ENCODE measurements at places on chromosomes 12 and 14.

DNA sequence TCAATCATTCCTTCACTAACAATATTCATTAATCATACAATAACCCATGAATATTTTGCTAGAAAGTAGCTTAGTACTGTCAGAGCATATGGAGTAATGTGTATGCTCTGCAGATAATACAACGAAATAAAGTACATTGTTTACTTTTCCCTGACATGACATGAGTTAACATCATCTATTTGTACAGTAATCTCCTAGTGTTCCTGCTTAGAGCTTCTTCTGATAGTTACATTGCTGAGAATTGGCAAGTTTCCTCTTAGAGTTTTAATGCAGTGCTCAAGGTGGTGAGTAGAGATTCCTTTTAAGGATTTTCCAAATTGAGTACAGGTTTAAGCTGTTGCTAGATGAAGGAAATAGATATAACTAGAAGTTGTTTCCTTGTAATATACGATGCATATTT, 164.5 kb upstream of the NPAS3 start:
- DNase-seq = no peak

GRCh38 chr14:96129128-96129736, 75.4 kb upstream of the BDKRB2 start:
- DNase-seq = no peak

DNA sequence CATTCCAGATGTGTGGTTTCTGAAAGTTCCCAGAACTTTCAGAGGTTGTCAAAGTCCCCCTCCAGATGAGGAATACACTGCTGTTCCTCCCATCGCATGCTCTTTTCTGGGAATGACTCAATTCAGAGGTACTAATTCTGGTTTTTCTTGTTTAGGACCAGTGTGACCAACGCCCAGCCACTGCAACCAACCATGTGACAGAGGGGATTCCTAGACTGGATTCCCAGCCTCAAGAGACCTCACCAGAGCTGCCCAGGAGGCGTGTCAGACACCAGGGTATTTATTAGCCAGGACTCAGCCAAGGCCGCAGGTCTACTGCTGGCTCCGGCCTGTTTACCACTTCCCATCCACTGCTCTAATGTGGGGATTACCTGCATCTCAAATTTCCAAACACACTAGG, 24.2 kb downstream of the TRAFD1 start:
- no peak for DNase-seq

DNA sequence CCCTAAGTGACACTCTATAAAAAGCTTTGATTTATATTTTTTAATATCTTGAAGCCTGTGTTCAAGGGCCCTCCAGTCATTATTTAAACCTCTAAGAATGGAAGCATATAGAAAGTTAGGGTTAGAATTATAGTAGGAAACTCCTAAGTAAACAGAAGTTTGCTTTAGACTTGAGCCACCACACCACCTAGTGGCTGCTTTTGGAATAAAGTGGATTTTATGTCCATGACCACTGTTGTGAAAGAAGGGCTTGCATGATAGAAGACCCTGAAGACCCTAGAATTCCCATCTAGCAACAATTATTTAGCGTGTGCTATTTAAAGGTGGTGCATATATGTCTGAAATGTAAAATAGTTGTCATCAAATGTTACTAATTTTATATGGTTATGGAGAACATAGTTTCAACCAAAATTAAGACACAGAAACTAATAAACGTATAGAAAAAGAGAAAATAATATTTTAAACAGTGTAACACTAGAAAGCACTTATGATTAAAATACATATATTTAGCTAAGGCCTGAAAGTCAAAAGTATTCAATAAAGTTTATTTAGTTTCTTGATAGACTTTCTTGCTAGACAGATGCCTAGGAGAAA, 21.3 kb downstream of the LRRIQ1 start:
- peak; percentile 41 for DNase-seq

DNA sequence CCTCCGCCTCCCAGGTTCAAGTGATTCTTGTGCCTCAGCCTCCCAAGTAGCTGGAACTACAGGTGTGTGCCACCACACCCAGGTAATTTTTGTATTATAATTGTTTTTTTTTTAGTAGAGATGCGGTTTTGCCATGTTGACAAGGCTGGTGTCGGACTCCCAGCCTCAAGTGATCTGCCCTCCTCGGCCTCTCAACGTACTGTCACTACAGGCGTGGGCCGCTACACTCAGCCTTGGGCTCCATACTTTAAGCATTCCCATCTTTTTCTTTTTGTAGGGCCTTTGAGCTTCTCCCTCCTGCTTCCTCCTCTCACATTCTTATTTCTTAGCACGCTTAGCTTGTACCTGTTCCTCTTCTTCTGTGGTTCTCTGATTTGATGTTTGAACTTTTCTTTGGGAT, 62.8 kb downstream of the SERPINA3 start:
- DNase-seq = no peak

- no peak for DNase-seq
Observed at GRCh38 chr12:117028254-117028653, 71.0 kb downstream of the TESC start.

DNA sequence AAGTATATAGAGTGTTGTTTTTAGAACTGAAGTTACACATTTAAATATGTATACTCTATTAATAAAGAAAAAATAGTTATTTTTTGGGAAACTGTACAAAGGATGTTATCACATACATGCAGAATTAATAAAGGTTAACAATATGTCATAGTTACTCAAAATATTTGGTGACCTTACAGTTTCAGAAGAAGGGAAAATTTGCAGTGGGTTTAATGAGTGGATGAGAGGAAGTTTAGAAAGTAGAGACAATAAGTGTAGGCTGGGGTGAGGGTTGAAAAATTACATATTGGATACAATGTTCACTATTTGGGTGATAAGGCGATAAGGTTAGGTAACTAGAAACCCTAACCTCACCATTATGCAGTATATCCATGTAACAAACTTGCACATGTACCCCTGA, 13.5 kb downstream of the WNK1 start:
- DNase-seq = no peak

GRCh38 chr12:52791271-52792184, 4.4 kb downstream of the KRT3 start:
- DNase-seq = no peak

DNA sequence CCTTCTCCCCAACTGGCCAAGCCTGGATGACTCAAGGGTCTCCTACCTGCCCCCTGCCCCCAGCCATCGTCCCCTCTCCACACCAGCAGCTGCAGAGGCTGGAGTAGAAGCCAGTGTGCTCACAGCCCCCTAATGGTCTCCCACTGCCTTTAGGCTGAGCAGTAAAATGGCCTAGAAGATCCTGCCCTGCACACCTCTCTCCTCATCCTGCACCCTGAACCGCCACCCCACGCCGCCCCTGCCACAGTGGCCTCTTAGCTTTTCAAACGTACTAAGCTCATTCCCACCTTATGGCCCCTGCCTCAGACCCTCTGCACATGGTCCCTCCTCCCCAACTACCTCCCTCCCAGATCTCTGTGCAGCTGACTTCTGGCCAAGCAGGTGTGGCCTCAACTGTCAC, 46.3 kb downstream of the RBM19 start:
- no peak for DNase-seq

- no peak for DNase-seq
Observed at GRCh38 chr14:76595266-76595665, 166.0 kb upstream of the VASH1 start.

- DNase-seq = no peak
Observed at GRCh38 chr14:36939265-36939664, 233.1 kb downstream of the SLC25A21 start.

GRCh38 chr12:43004908-43005307, 415.4 kb upstream of the PRICKLE1 start:
- DNase-seq = no peak

GRCh38 chr14:85909581-85909980, 379.6 kb downstream of the FLRT2 start:
- DNase-seq = no peak

- no peak for DNase-seq
Observed at GRCh38 chr14:68892961-68893360, 86.1 kb downstream of the ACTN1 start.

DNA sequence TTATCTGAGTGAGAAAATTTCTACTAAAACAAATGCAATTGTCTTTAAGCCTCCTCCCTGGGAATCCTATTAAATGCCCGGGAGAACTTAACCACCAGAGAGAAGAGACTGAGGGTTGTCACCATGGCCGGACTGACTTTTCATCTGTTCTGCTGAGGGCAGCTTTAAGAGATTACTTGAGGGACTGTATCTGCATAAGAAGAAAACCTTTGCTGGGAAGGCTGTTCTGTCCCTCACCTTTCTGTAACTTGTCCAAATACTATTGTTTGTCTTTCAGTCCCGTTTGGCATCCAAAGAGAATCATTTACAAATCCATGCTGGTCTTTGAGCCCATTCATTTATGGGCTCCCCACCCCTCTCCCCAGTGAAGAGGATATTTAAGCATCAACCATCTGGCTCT, 306.3 kb upstream of the FLRT2 start:
- no peak for DNase-seq

DNA sequence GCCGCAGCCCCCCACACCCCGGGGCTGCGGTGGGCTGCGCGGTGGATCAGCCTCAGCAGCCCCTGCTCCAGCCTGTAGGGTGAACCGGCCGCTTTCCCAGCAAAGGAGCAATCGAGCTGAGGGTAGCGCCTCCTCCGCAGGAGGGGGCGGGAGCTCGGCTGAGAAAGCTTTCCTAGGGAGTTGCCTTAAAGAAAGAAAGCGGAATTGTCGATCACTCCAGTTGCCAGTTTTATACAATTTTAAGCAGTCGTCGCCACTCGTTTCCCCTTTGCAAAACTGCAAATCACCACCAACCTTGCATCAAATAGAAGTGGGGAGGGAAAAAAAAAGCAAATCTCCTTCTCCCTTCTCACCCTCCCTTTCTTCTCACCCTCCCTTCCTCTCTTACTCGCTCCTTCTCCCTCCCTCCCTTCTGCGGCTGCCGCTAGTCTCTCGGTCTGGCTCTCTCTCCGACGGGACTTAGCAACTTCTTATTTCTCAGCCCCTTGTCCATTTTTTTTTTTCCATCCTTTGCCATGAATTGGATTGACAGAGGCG, at the start of gene PDE3A:
Gene PDE3A, plus strand, starts transcription at position 424 of the 537 bp plus-strand sequence. CDS start 748 bp downstream, outside the sequence.
- DNase-seq = peak; percentile 52

DNA sequence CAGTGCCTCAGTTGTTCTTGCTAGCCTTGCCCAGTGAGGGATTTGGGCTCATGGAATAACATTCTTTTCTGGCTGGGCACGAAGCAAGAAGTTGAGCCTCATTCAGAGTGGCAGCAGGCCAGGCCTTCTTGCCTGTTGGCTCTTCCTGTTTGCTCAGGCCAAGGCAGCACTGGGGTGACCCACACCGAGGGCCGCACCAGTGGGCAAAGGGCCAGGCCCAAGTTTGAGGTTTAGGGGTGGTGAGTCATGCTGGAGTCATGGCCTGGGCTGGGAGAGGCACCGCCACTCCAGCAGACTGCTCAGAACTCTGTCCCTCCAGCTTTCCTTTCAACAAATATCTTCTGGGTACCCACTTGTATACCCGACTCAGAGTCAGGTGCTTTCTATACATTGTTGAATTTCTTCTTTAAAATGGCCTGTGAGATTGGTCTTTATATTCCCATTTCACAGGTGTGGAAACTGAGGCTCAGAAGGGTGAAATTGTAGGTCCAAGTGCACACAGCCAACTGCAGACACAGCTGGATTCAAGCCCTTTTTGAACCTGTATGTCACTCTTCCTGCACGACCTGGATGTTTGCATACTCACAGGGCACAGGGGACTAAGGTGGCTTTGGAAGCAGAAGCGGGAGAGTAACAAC, 279.4 kb downstream of the FOXN3 start:
- DNase-seq = no peak

DNA sequence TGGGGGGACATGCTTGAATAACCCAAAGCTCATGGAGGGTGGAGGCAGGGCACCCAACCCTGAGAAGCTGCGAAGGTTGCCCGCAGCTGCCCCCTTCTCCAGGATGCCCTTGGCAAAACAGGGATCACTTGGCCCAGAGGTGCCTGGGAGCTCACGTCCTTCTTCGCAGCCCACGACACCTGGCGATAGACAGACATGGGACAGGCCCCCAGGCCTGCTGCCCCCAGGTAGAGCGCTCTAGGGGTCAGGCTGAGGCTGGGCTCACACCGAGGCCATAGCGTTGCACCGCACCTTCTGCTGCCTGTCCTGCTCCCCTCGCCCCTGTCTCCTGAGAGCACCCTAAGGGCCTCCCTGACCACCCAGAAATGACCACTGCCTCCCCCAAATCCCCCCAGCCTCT, 20.2 kb upstream of the PLA2G1B start:
- DNase-seq = no peak

GRCh38 chr14:23112359-23113178, 6.5 kb downstream of the CEBPE start:
- no peak for DNase-seq

DNA sequence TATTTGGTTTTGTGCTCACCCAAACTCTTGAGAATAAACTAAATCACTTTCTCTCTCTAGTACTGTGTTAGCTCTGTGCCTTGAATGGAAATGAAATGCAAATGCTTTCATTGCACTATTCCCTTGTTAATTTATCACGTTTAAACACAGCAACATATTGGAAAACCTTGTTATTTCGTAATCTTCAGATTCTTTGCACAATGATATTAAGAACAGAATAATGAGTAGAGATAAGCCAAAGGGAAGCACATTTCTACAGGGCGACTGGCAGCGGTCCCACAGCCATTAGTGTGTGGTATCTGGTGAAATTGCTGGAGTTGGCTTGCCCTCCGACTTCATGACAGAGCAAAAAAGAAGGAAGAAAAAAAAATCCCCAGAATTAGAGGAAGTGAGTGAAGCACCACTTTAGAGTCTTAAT, 166.1 kb upstream of the E2F7 start:
- no peak for DNase-seq

GRCh38 chr12:111685322-111685810, 390 bp downstream of the BRAP start:
- DNase-seq = no peak

- DNase-seq = no peak
Observed at GRCh38 chr14:85535321-85535720, 5.4 kb downstream of the FLRT2 start.

- peak; percentile 81 for DNase-seq
Observed at GRCh38 chr12:102948941-102949352, 8.5 kb upstream of the ASCL1 start.

GRCh38 chr12:19245666-19246065, 116.1 kb downstream of the PLEKHA5 start:
- no peak for DNase-seq

DNA sequence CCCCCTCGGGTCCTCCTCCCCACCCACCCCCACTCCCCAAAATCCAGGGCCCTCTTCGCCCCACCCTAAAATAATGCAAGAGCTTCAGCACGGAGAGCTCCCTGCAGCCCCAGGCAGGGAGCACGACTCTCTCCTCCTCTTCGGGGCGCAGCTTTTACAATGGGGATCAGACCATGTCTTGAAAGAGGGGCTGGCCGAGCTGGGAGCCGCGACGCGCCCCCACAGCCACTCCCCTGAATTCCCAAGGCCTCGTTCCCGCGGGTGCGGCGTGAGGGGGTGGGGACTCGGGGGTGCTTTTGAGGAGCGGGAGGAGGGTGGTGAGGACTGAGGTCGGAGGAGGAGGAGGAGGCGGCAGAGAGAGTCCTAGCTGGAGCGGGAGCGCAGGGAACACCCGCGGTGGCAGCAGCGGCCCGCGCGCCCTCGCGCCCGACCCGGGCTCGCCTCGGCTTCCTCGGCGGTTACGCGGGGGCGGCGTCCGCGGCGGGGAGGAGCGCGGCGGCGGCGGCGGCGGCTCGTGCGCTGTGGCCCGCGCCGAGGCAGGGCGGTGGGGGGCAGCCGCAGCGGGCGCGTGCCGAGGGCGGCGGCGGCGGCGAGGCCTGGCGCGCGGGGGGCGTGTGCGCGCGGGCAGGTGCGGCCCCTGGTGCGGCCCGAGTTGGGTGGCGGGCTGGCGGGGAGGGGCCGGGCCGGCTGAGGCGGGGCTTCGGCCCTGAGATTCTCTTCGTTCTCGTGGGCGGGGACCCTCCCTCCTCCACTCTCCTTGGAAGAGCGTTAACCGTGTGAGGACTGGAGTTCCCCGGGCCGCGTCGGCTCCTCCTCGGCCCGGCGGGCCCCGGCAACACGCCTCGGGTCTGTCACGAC, at the start of gene ANKS1B:
Gene ANKS1B, minus strand, starts transcription at position 666 of the 858 bp plus-strand sequence. CDS start 699 bp downstream, outside the sequence.
- DNase-seq = peak; percentile 89

- peak; percentile 21 for DNase-seq
Observed at GRCh38 chr12:48890657-48891418, 25.2 kb upstream of the RND1 start.

All from NCI-H345 (cell line).